ENCODE measurements at places on chromosomes 6 and 20.
A peak's percentile ranks its signal among the peaks of the same experiment; 100 is the strongest.

GRCh38 chr6:141313986-141314385 is 818.7 kb upstream of the GJE1 start:
- no peak for DNase-seq

DNA sequence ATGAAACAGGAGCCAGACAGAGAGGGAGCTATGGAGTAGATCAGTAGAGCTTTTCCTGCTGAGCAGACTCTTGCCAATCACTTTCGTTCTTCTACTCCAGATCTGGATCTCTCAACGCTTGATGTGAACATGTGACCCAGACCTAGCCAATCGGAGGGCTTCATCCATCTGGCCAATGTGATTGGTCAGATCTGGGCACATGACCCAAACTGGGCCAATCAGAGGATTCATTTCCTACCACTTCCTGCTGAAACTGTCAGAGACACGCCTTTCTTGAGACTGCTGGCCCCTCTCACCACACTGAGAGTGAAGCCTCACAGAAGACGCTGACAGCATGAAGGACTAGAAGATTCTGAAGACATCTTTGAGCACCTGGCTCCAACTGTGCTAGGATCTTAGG is 44.2 kb upstream of the ZMYND8 start:
- peak; percentile 33 for DNase-seq

DNA sequence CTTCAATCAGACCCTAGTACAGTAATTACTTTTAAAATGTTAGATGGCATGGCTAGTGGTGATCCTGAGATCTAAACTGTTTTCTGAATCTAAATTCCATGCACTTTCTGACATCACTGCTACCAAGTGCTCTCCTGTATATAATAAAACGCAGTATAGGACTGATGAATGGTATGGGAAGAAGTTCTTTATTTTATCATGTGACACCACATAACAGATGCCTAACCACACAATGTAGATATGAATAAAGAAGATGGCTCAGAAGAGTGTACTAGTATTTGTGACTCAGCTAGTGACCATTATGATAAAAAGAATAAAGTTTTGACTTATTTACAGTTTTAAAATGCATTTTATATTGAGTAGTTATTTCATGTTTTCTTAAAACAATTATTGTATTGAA is 8.5 kb downstream of the NDUFAF4 start:
- no peak for DNase-seq

DNA sequence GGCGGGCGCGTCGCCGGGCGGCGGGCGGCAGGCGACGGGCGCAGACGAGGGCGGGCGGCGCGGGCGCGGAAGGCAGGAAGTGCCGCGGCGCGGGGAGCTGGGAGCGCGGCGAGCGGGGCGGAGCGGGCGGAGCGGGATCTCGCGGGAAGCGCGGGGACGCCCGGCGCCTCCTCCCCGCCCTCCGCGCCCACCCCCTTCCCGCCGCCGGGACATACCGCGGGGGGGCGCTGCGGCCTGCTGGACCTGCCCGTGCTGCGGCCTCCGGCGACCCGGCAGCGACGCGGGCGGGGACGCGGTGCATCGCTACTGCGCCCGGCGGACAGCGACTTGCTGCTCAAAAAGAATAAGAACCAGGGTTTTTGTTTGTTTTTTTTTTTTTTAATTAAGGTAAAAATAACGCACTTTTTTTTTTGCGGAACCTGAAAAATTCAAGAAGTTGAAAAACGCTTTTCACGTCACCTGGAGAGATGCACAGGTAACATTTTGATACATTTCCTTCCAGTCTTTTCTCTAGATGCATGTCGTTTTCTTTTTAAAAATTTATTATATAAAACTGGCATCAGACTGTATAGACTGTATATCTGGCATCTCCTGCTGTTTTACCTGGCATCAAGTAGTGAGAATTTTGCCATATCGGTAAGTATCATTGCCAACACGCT is at the start of gene CENPB:
Gene CENPB, minus strand, starts transcription at position 76 of the 659 bp plus-strand sequence. CDS start 257 bp downstream, outside the sequence.
- peak; percentile 91 for DNase-seq

GRCh38 chr6:54108271-54108670 is 3.0 kb upstream of the MLIP start:
- no peak for DNase-seq

DNA sequence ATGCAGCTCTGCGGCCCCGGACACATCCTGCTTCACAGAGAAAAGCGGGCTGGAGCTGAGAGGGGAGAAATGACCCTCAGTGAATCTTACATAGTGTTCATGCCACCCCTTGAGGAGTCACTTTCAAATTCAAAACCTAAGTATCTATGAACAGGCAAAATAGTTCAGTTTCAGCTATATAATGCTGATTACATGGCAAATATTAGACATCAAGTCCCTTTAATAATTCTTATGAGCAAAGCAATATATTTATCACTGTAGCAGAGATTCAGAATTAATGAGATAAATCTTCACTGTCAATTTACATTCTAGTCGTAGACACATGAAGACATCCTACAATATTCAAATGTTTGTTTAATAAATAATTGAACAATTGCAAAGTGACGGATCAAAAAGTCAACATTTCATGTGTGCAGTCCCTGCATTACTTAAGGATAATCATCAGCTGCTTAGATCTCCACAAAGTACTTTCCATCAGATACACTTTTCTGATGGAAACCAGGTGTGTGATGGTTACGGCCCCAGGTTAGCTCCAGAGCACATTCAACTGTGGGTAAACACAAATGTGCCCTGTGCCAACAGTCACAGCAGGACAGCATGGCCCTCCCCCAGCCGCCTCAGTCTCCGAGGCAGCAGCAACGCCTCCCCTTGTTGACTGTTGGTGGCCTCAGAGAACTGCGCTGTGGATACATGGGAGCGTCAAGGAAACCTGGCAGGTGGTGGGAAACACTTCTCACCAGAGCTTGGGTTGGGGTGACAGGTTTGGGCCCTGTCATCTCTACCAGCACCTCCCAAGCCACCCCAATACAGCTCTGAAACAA is 787 bp upstream of the PRR18 start:
- DNase-seq, result no peak
